ENCODE measurements at places on chromosomes 1 and 21.

GRCh38 chr1:66267201-66267940 lies 266.6 kb upstream of the SGIP1 start:
- no peak for DNase-seq

GRCh38 chr1:232017057-232017456 lies 390.5 kb downstream of the DISC1 start:
- no peak for DNase-seq

DNA sequence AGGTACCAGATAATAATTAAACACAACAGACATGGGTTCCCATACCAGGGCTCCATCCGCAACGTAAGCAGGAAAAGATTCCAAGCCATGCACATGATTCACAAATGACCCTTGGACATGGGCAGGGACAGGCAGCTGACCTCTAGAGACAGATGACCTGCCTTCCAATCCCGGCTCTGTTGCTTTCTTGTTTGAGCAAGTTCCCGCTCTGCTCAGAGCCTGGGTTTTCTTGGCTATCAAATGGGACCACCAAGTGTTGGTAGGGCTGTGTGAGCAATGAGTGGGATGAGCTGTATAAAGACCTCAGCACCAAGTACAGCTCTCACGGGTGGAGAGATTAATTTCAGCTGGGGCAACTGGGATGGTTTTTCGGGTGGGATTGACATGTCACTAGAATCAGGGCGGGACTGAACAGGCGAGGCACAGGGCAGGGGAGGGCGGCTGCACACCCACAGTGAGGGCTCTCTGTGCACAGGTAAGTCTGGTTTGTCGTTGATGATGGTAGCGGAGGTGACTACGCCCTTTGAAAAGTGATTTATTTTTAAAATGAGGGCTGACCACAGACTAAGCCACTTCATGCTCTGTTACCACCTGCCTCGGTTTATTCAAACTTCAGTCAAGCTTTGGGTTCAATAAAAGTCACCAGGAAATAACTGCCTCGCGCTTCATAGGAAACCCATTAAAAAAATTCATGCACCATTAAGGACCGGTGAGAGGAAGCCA lies 57.5 kb upstream of the IFFO2 start:
- no peak for DNase-seq

DNA sequence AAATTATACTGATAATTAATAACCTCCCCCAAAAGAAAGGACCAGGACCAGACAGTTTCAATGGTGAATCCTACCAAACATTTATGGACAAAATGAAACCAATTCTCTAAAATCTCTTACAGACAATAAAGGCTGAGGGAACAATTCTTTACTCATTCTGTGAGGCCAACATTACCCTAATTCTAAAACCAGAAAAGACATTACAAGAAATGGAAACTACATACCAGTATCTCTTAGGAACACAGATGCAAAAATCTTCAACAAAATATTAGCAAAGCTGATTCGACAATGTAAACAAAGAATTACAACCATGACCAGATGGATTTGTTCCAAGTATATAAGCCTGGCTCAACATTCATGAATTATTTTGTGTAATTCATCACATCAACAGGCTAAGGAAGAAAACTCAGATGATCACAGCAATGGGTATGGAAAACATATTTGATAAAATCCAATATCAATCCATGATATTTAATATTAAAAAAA lies 8.6 kb downstream of the TMED5 start:
- no peak for DNase-seq

- DNase-seq, result no peak
Measured at GRCh38 chr1:66633159-66633558, 99.2 kb downstream of the SGIP1 start.

All from hematopoietic multipotent progenitor cell (in vitro differentiated cells).